Mammary epithelial cell (primary cell): ENCODE measurements at places on chromosomes 12 and 14. TPM values are rescaled to one million over a fixed set of nuclear protein-coding genes. Genes with fewer than 3 reads are reported as not detected.

DNA sequence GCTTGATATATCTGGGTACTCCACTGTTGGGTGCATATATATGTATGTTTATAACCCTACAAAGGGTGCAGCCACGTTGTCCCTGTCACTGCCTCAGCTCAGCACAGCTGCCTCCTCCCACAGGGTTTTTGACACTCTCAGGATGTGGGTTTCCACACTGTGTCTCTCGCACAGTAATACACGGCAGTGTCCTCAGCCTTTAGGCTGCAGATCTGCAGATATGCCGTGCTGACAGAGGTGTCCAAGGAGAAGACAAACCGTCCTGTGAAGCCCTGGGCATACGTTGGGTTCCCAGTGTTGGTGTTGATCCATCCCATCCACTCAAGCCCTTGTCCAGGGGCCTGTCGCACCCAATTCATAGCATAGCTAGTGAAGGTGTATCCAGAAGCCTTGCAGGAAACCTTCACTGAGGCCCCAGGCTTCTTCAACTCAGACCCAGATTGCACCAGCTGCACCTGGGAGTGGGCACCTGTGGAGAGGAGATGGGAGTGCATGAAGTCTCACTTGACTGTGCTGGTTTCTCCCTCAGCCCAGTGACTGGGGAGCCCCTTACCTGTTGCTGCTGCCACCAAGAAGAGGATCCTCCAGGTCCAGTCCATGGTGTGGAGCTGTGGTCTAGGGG, 498.7 kb downstream of the TMEM121 start:
- no peak for DNase-seq

GRCh38 chr14:51663783-51664326, 12.1 kb downstream of the FRMD6 start:
- DNase-seq: no peak

DNA sequence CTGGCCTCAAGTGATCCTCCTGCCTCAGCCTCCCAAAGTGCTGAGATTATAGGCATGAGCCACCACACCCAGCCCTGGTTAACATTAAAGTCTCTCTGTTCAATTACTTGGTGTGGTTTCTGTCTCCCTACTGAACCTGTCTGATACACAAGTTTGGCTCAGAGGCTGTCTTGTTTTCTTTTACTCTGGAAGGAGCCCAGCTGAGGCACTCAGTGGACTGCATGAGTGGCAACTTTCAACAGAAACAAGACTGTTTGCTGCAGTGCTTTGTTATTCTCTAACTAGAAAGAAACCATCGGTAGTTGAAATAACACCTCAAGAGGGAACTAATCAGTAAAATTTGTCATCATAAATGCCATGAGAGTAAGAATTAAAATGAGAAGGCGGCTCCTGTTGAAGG, 238.7 kb downstream of the FOXN3 start:
- no peak for DNase-seq

- DNase-seq: no peak
These were observed 427 bp upstream of the TMEM120B start for GRCh38 chr12:121712190-121712460.

DNA sequence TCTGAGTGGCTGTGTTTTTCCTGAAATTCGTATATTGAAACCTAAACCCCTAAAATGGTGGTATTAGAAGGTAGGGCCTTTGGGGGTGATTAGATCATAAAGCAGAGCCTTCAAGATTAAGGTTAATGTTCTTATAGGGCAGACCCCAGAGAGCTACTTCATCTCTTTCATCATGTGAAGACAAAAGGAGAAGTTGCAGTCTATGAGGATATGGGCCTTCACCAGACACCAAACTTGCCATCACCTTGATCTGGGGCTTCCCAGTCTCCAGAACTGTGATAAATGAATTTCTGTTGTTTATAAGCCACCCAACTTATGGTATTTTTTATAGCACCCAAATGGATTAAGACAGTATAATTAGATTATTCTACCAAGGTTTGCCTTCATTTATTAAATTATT, 275.0 kb upstream of the ATP2B1 start:
- DNase-seq: no peak

DNA sequence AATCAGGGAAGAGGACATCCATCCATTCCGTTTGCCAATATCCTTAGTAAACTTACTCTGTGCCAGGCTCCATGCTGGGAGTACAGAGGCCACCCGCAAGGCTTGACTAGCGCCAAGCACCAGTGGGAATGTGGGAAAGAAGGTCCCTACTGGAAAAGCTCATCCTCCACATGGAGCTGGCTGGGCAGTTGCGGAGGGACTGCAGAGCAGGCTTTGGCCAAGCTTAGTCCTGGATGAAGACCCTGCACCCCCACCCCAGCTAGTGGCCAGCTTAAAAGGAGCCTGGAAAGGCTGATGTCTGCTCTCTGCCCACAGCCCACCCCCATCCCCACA, 22.4 kb upstream of the EIF2B2 start:
- DNase-seq: no peak

Gene GLIPR1L1
- not detected for total RNA-seq

Gene TMEM132C
- total RNA-seq: not detected
